ENCODE measurements at places on chromosomes 11 and 22. TPM values are rescaled to one million over a fixed set of nuclear protein-coding genes. Genes with fewer than 3 reads are reported as not detected.

TEX12 gene
- not detected for total RNA-seq

EP300 gene
- total RNA-seq, result 18.8 TPM

HSCB gene
- total RNA-seq, result 12.2 TPM

TIRAP gene
- 6.0 TPM for total RNA-seq

OR52A1 gene
- not detected for total RNA-seq

FAT3 gene
- 0.35 TPM for total RNA-seq

NPAT gene
- total RNA-seq, result 3.9 TPM

PRCP gene
- total RNA-seq, result 45.8 TPM

OR10S1 gene
- not detected for total RNA-seq

OR4D5 gene
- total RNA-seq, result not detected

LRRC4C gene
- not detected for total RNA-seq

MPZL3 gene
- total RNA-seq, result 0.25 TPM

KRTAP5-8 gene
- not detected for total RNA-seq

SLC6A5 gene
- total RNA-seq, result not detected

CARD18 gene
- not detected for total RNA-seq

ZNF280B gene
- total RNA-seq, result 1.1 TPM

MS4A7 gene
- total RNA-seq, result not detected

CATSPERZ gene
- total RNA-seq, result 3.2 TPM

SBF2 gene
- total RNA-seq, result 12.2 TPM

CLCF1 gene
- total RNA-seq, result 34.8 TPM

PCSK7 gene
- 15.8 TPM for total RNA-seq

MS4A3 gene
- not detected for total RNA-seq

HTR3B gene
- total RNA-seq, result not detected

TP53AIP1 gene
- total RNA-seq, result not detected

RSF1 gene
- 20.2 TPM for total RNA-seq

CYTH4 gene
- 0.59 TPM for total RNA-seq

MOGAT2 gene
- total RNA-seq, result not detected

VWCE gene
- 0.85 TPM for total RNA-seq

ROBO3 gene
- total RNA-seq, result 2.3 TPM

C11orf42 gene
- not detected for total RNA-seq

SUSD2 gene
- 67.6 TPM for total RNA-seq

EPS8L2 gene
- 75.7 TPM for total RNA-seq

OR52W1 gene
- total RNA-seq, result not detected

SYT7 gene
- 0.93 TPM for total RNA-seq

EMID1 gene
- 0.42 TPM for total RNA-seq

OR52E1 gene
- total RNA-seq, result not detected

FOXRED1 gene
- total RNA-seq, result 22.8 TPM

TCN1 gene
- 0.63 TPM for total RNA-seq

ELFN2 gene
- 5.6 TPM for total RNA-seq

CNGA4 gene
- total RNA-seq, result 0.03 TPM

GSTT2B gene
- total RNA-seq, result 0.15 TPM

OR4A16 gene
- total RNA-seq, result not detected

NXPE4 gene
- not detected for total RNA-seq

CRYBB3 gene
- total RNA-seq, result 0.09 TPM

OR5B21 gene
- not detected for total RNA-seq

MRGPRX3 gene
- total RNA-seq, result not detected

PC gene
- 27.8 TPM for total RNA-seq

PRAME gene
- 107 TPM for total RNA-seq

WNT11 gene
- 1.9 TPM for total RNA-seq

CDC42BPG gene
- 1.7 TPM for total RNA-seq

GPR83 gene
- 0.09 TPM for total RNA-seq

MUC6 gene
- total RNA-seq, result not detected

GAB4 gene
- not detected for total RNA-seq

DSCAML1 gene
- 0.64 TPM for total RNA-seq

P2RY2 gene
- total RNA-seq, result 11.2 TPM

SERHL2 gene
- 0.28 TPM for total RNA-seq

CDON gene
- 2.6 TPM for total RNA-seq
